ENCODE measurements at places on chromosomes 4 and X. TPM values are rescaled to one million over a fixed set of nuclear protein-coding genes. Genes with fewer than 3 reads are reported as not detected.
A peak's percentile ranks its signal among the peaks of the same experiment; 100 is the strongest.

The COX7B2 gene
- total RNA-seq: not detected

DNA sequence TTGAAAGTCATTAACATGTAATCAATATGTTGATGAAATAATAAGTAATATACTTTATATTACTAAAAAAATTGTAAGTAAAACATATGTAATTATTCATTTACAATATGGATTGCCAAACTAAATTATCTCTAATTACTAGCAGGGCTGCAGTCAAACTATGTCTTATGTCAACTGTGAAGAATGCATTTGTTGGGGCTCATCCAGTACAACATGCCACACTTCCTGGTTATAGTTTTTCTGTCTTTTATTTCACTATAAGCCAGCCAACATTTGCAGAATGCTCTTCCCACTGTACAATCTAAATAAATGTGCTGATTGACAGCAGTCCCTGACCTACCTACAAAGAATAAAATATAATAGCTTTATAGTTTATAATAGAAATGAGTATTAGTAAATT, 975.4 kb upstream of the NDST4 start:
- DNase-seq: no peak

The HTN1 gene
- not detected for total RNA-seq

DNA sequence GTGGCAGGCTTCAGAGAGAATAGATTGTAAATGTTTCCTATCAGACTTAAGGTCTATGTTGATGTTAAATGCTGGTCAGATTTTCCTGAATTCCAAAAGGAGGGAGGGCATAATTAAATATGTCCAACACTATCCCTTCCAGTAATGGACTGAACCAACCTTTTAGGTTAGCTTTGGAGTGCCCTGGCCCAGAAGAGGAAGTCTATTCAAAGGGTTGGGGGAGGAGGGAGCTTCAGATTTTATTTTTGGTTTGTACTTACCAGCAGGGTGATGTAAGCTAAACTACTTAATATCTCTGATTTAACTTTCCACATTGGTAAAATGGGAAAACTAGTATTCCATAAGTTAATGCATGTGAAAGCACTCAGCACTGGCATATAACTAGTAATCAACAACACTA, 91.1 kb downstream of the RBM46 start:
- no peak for DNase-seq

DNA sequence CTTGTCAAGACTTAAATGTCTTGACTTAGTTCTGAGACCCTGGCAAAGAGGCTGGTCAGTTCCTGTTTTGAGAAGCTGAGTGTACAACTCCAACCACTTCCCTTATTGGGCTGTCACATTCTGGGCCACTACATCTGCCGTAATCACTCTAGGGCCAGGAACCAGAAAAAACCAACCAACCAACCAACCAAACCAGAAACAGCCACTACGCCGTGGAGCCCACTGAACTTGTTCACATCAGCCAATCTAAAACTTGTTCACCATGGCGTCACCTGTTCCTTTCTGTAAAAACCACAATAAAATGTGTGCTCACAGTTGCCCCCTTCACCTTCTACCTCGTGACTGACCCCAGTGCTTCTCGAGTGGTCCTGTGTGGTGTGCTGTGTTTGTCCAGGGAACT, 107.3 kb downstream of the JADE1 start:
- DNase-seq: no peak

GRCh38 chrX:123600181-123600580, 132.7 kb downstream of the THOC2 start:
- DNase-seq: no peak

DNA sequence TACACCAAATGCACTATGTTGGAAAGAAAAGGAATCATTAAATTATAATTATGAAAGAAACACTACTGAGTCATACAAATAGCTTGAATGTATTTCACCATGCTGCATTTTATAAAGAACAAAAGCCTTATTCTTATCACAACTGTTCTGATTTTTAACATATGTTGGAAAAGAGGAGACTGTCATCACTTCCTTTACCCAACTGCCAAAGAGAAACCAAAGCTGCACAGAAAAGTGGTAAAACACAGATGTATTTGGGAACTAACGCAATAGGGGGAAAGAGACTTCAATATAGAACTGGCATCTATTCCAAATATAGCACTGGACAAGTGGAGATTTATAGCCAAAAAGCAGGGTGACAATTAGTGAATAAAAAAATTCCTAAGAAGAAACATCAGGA, 181.0 kb downstream of the SPANXN3 start:
- DNase-seq: no peak

GRCh38 chr4:10158333-10158942, 41.8 kb upstream of the WDR1 start:
- DNase-seq: no peak

DNA sequence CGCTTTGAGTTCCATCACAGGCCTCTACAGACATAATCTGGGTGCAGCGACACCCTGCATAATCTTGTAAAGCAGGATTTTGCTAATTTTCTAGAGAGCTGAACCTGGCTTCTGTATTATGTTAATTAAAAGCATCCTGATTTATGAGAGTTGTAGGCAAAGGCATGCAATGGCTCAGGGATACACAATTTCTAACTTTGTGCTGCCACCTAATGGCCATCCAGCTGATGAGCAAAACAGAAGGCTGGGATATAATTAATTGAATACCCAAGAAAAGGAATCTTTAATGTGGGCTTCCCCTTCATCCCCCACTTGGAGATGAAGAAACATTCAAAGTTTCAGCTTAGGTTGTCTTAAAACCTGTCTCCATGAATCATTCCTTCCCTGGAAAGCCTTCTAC, 78.1 kb downstream of the BMP15 start:
- DNase-seq: peak; percentile 60

GRCh38 chr4:123248085-123248659, 148.4 kb upstream of the SPRY1 start:
- DNase-seq: no peak

- no peak for DNase-seq
Observed at GRCh38 chr4:109134268-109134667, 168.2 kb downstream of the COL25A1 start.

GRCh38 chrX:9864011-9864410, 77.8 kb downstream of the SHROOM2 start:
- DNase-seq: no peak

- DNase-seq: no peak
Observed at GRCh38 chrX:85622635-85623034, 243.2 kb upstream of the POF1B start.

The GABRG1 gene
- not detected for total RNA-seq

The CT45A10 gene
- not detected for total RNA-seq

DNA sequence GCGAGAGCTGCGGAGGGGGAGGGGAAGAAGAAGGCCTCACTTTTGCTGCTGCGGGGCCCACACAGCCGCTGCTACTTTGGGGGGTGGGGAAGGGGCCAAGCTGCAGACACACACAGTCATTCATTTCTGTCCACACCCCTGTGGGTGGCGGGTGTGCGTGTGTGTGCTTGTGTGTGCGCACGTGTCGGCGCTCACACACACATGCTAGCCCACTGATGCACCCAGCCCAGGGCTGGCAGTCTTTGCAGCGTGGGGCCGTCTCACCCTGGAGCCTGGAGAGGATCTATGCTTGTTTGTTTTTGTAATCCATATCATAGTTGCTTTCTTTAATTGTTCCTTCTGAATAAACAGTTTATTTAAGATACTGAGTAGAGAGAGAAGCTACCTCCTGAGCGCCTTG, 4.0 kb downstream of the DUSP9 start:
- no peak for DNase-seq

GRCh38 chr4:117135634-117136354, 50.4 kb upstream of the TRAM1L1 start:
- DNase-seq: no peak

DNA sequence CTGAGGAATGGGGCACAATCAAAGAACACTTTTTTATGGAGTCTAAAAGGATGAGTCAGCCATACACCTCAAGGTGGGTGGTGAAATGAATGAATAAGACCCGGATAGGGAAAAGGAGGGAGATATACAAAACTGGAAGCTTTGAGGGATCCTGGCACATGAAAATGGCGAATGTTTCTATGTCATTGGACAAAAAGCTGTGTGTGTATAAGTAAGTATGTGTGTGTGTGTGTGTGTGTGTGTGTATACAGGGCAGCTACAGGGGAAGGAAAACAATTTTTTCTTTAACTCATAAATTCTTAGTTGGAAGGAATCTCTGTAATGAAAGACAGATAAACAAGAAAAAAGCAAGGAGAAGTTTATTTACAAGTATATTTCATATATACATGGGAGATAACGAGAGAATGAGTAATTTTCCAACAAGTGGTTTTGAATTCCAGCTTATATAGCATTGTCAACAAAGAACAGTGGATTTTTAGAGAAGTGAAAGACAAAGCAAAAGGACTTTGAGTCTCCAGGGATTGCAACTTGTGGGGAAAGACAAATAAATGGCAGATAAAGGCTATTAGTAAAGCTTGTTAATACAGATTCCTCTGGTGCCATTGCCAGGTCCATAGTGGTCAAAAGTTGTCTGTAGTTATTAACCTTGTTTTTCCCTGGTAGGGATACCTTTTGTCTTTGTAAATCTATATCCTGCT, 99.7 kb downstream of the MMRN1 start:
- DNase-seq: no peak

DNA sequence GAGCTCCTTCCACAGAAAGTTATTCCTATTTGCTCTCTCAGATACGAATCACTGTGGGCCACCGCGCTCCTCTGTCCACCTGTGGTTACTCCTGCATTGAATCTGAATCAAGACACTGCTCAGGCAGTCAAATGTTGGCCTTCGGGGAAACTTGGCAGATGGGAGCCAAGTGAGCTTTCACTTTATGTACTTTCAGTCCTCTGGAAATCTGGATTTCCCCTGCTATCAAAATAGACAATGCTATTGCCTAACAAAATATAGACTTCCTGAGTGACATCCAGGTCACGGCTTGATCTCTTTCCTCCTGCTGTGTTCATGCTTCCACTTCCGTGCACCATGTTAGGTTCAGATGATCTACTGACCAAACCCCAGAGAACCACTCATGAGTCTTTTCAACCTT, 43.8 kb downstream of the FHL1 start:
- no peak for DNase-seq

DNA sequence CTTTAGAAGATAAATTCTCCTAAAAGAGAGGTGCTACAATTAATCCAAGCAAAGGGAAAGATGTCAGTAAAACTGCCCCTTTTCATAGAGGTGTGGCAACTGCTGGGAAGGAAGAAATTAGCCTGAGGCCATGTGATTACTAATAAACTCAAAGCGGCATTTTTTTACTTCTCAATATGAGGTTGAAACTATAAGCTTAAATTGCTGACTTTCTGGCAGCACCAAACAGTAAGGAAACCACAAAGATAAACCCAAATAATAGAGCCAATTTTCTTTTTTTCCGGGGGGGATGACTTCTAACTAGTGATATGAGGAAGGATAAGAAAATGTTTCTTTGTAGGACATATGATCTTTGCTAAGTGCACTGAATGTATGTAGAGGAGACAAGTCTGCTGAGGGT, 30.9 kb downstream of the AR start:
- DNase-seq: no peak

The PPA2 gene
- total RNA-seq: 69.3 TPM

DNA sequence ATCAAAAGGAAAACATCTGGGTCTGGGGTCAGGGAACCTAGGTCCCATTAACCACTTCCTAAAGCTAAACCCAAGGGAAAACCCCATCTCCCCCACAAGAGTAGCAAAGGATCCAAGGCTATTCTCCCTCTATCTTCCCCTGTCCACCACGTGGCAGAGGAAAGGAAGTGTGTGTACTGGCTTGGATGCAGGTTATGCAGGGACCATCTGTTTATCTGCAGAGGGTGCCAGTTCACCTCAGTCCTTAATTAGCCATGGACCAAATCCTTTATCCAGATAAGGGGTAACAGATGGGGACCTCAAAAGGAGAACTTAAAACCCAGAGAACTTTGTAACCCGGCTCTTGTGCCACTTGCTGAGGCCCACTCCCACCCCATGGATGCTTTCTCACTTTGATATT, 135.3 kb downstream of the ZNF518B start:
- DNase-seq: no peak

DNA sequence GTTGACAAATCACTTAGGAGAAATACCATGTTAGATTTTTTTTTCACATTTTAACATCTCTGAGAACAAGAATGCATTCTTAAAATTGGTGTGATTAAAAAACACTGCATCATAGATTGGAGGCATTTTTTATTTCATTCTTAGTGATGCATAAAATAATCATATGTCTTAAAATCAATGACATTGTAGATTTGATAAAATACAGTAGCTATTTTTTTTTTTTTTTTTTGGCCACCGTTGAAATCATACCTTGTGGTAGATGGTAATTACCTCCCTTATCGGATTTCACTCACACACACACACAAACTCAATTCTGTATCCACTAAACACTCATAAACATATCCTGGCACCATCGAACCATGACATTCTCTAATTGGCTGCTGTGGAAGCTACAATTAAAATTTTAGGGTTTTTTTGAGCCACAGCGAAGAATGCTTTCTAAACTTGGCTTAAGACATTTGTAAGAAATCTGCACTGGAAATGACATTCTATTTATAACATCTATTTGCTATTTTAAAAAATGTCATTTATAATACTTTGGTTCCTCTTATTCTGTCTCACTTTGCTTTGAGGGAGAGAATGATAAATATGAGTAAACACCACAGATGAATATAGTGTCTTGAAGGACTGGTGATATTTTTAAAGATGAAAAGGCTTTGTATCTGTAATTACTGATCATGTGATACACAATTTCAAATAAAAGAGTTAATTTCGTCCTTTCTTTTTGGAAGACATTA, 60.1 kb downstream of the CCSER1 start:
- no peak for DNase-seq

- DNase-seq: no peak
Observed at GRCh38 chrX:137568741-137569469, 3.0 kb downstream of the ZIC3 start.

- no peak for DNase-seq
Observed at GRCh38 chr4:165668694-165669093, 204.3 kb upstream of the TLL1 start.

DNA sequence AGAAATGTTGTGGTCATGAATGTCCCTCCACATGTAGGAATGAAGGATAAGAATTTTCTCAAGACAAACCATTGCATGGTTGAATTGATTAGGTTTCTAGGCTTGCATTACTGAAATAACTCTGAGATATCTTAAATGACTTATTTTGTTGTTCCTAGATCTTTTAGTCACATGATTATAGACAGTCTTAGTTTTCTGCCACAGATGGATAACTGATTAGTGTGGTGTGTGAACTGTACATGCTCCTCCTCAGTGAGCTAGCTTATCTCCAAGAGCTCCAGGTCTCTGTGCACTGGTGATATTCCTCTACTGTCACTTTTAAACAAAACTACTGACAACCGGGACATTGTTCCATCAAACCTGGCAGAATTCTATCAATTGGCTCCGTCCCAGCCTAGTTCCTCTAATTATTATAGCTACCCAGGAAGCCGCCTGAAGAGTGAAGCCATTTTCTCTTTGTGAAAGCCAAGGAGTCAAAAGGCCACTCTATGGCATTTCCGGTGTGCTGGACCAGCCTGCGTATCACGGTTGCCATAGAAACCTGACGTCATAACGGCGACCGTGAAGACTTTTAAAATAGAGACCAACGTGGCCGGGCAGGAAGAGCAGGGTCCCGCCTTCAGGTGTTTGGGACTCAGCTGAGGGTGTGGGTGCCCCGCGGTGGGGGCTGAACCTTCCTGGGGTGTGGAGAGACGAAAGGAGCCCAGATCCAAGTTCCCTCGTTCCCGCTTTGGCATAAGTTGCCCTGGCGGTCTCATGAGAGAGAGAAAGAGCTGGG, 28.1 kb downstream of the BEX3 start:
- DNase-seq: peak; percentile 81

- peak; percentile 40 for DNase-seq
Observed at GRCh38 chr4:40099010-40099409, 42.4 kb downstream of the N4BP2 start.

- DNase-seq: no peak
Observed at GRCh38 chrX:8760021-8760420, 28.1 kb upstream of the ANOS1 start.

The HS3ST1 gene
- total RNA-seq: 0.23 TPM

- peak; percentile 63 for DNase-seq
Observed at GRCh38 chr4:88963817-88964216, 93.2 kb downstream of the FAM13A start.

Data from activated CD4-positive, alpha-beta T cell treated with anti-CD3 and anti-CD28 coated beads, Interleukin-2, amount 10 ng/mL, durations not matched to agents 24 days and 14 days (primary cell).